ENCODE measurements at places on chromosomes 2 and 18. TPM values are rescaled to one million over a fixed set of nuclear protein-coding genes. Genes with fewer than 3 reads are reported as not detected.

CD8B2 gene
- total RNA-seq, result 0.10 TPM

INSIG2 gene
- 19.3 TPM for total RNA-seq

MOGAT1 gene
- total RNA-seq, result not detected

- no peak for DNase-seq
Measured at GRCh38 chr2:41694536-41695049, 353.2 kb upstream of the PKDCC start.

DNA sequence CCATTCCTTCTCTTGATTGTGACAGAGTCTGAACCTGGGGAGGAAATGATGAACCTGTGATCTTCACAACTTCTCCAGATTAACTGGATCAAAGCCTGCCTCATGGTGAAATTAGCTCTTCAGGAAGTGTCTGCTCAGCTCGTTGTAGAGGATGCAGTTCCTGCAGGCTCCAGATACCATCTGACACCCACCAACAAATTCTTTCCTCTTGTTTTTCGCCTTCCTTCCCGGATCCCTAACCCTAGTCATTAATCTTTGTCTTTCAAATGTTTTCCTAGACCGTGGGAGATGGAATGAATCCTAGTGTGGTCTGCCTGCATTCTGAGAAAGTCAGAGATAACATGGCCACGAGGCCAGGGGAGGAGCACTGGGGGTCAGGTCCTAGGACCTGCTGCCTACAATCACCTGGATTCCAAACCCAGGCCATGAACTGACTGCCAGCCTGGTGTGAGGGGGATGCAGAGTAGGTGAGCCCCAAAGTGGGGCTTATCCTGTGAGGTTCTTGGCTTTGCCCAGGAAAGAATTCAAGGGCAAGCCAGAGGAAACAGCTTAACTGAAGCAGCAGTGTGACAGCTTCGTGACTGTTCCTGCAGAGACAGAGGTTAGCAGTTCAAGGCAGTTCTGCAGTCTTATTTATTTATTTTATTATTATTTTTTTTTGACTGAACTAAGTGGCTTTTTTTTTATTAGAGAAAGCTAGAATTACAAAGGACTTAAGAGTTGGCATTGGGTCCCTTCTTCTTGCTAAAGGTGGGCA is 67.8 kb downstream of the DIPK1C start:
- DNase-seq, result no peak

TRIM43 gene
- not detected for total RNA-seq

MAPRE3 gene
- 2.9 TPM for total RNA-seq

LINC00305 gene
- not detected for total RNA-seq

KCNG2 gene
- not detected for total RNA-seq

DNA sequence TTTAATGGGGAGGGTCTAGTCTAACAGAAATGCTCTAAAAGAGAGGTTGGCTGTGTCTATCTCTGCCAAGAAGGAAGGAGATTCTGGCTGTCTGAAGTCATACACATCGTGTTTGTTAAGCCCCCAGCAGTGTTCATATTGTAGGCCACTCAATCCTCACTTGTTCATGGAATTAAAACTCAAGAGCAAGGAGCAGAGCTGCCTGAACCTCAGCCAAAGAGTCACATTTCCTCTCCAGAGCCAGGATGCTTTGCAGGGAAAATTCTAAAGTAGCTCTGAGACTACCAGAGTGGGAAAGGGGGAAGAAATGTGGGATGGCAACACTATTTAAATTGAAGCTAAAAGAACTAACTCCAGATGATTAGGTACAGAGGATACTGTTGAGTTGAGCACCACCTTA is 190.7 kb upstream of the CXCR4 start:
- DNase-seq, result no peak

GRCh38 chr18:77481541-77481940 is 231.9 kb downstream of the GALR1 start:
- DNase-seq, result no peak

All from activated naive CD4-positive, alpha-beta T cell treated with anti-CD3 and anti-CD28 coated beads for 36 hours (primary cell).